ENCODE measurements at places on chromosomes 4 and X. TPM values are rescaled to one million over a fixed set of nuclear protein-coding genes. Genes with fewer than 3 reads are reported as not detected.

DNA sequence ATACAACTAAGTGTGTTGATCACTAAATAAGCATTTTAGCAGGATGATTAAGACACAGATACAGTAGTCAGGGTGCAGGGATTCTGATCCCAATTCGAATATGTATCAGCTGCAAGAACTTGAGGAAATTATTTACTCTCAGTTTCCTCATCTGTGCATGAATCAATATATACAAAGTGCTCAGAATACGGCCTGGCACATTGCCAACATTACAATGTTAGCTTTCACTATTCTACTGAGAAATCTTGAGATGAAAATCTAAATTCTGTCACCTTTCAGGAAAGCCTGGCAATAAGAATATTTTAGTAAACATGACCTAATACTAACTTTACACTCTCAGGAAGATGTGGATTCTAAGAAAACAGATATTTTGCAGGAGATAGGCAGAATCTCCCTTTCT lies 1001.6 kb upstream of the IGFBP7 start:
- no peak overlapping the region for H3K27ac ChIP-seq
- H3K4me3 ChIP-seq = no peak overlapping the region
- H3K4me1 ChIP-seq = no peaks in the 10 kb centered on the region

Gene PAGE4
- not detected for total RNA-seq

GRCh38 chrX:68880846-68881552 lies 52.2 kb downstream of the EFNB1 start:
- no peaks in the 10 kb centered on the region for H3K36me3 ChIP-seq
- H3K27me3 ChIP-seq = no peaks in the 10 kb centered on the region
- no peak overlapping the region for H3K27ac ChIP-seq
- H3K4me3 ChIP-seq = no peak overlapping the region

DNA sequence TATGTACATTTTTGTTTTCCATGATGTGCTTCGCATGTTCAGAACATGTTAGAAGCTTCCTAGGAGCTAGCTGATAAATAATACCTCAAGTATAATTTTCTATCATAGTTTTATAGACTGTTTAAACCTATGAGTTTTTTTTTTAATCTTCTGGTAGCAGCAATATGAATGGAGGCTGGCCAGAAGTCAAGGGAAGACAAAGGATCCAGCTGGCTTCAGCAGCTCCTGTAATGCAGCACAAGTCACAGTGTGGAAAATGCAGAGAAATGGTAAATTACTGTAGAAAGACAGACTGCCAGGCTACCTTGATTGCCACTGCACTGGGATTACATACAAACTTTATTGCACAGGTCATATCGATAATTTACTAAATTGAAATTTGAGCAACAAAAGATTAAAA lies 537.9 kb downstream of the IQCM start:
- DNase-seq = no peak
- H3K36me3 ChIP-seq = no peaks in the 10 kb centered on the region
- H3K4me1 ChIP-seq = no peaks in the 10 kb centered on the region
- H3K27me3 ChIP-seq = no peaks in the 10 kb centered on the region
- no peak overlapping the region for H3K4me3 ChIP-seq

Gene HGFAC
- total RNA-seq = not detected

- H3K27me3 ChIP-seq = no peaks in the 10 kb centered on the region
- H3K4me1 ChIP-seq = no peaks in the 10 kb centered on the region
- H3K27ac ChIP-seq = no peak overlapping the region
- no peak for DNase-seq
- H3K36me3 ChIP-seq = no peaks in the 10 kb centered on the region
- H3K4me3 ChIP-seq = no peak overlapping the region
Measured at GRCh38 chr4:12186526-12186925, 757.8 kb upstream of the HS3ST1 start.

GRCh38 chr4:44145868-44146267 lies 302.7 kb downstream of the KCTD8 start:
- H3K27me3 ChIP-seq = no peaks in the 10 kb centered on the region
- no peak for DNase-seq
- no peaks in the 10 kb centered on the region for H3K4me1 ChIP-seq
- no peak overlapping the region for H3K4me3 ChIP-seq
- H3K27ac ChIP-seq = no peak overlapping the region
- no peaks in the 10 kb centered on the region for H3K36me3 ChIP-seq

Gene PPBP
- not detected for total RNA-seq

GRCh38 chr4:114600672-114601071 lies 2.1 kb downstream of the UGT8 start:
- peaks cover 7% of the 10 kb centered on the region for H3K4me1 ChIP-seq
- no peak for DNase-seq
- H3K27ac ChIP-seq = no peak overlapping the region
- H3K27me3 ChIP-seq = peaks cover 31% of the 10 kb centered on the region
- no peaks in the 10 kb centered on the region for H3K36me3 ChIP-seq
- H3K4me3 ChIP-seq = no peak overlapping the region

Gene CCSER1
- total RNA-seq = 0.15 TPM

GRCh38 chrX:30220661-30221060 lies 5.3 kb downstream of the MAGEB2 start:
- no peak overlapping the region for H3K4me3 ChIP-seq
- H3K36me3 ChIP-seq = no peaks in the 10 kb centered on the region
- no peaks in the 10 kb centered on the region for H3K4me1 ChIP-seq
- H3K27me3 ChIP-seq = no peaks in the 10 kb centered on the region
- no peak overlapping the region for H3K27ac ChIP-seq

All from activated CD4-positive, alpha-beta T cell treated with anti-CD3 and anti-CD28 coated beads, Interleukin-2, amount 10 ng/mL, durations not matched to agents 7 days and 5 days (primary cell).